Metanephros (tissue), 2 donors: ENCODE measurements at places on chromosomes 1 and 21. TPM values are rescaled to one million over a fixed set of nuclear protein-coding genes. Genes with fewer than 3 reads are reported as not detected.

The SLC2A5 gene
- total RNA-seq = 7.5 TPM

The LCE3D gene
- total RNA-seq = not detected

The PLPPR4 gene
- total RNA-seq = 2.2 TPM

The BTBD8 gene
- total RNA-seq = 7.3 TPM

The G0S2 gene
- total RNA-seq = 41.5 TPM

The C1orf115 gene
- 15.6 TPM for total RNA-seq
